ENCODE measurements at places on chromosomes 1 and 21.

DNA sequence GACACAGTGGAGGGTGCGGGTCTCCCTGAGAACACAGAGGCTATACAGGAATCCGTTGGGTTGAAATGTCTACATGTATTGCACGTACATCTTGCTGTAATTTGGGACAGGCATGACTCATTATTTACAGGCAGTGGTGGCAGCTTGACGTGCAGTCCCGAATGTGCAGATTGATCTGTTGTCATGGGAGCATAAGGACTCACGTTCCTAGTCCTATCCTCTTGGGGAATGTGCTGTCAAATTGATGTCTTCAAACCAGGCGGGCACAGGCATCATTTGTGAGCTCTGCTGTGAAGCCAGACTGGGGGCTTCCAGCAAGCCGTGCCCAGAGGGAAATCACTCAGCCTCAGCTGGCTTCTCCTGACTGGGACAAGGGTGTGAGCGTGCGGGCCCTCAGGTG is 40.5 kb downstream of the S100B start:
- peak; percentile 3 for DNase-seq

DNA sequence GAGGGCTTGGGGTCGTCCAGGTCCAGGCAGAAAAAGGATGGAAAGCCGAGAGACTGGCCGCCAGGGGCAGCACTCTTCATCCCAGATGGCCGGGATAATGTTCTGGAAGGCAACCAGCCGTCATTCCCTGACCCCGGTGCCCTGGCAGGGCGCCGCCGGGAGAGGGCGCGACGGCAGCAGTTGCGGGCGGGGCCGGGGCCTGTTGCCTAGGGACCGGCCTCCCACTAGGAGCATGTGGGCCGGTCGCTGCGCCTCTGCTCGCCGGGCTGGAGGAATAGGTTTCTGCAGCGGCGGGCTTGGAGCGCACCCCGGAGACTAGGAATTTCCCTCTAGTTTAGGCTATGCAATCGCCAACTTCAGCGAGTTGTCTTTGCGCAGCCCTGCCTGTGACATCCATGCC is 11.0 kb downstream of the DMRTB1 start:
- DNase-seq, result peak; percentile 39

DNA sequence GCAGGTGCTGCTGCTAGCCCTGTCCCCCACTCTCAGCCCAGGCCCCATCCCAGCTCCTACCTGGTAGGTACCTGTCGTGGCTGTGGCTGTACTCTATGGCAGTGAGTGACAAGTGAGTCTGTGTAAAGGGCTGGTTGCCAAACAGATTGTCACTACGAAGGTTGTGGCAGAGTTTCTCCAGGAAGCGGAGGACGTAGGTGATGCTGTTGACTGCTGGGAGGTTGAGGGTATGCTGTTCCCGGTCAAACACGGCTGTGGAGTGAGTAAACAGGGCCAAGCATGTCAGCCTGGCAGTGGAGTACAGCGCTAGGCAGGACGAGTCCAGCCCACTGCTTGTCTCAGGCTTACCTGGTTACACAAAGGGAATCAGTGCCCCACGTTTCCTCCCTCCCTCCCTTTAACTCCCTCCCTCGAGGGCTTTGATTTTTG is 24.8 kb upstream of the SLFNL1 start:
- DNase-seq, result no peak

GRCh38 chr1:36752431-36752830 is 269.7 kb upstream of the CSF3R start:
- no peak for DNase-seq

- DNase-seq, result no peak
Measured at GRCh38 chr1:160158031-160158430, 6.6 kb downstream of the ATP1A4 start.

DNA sequence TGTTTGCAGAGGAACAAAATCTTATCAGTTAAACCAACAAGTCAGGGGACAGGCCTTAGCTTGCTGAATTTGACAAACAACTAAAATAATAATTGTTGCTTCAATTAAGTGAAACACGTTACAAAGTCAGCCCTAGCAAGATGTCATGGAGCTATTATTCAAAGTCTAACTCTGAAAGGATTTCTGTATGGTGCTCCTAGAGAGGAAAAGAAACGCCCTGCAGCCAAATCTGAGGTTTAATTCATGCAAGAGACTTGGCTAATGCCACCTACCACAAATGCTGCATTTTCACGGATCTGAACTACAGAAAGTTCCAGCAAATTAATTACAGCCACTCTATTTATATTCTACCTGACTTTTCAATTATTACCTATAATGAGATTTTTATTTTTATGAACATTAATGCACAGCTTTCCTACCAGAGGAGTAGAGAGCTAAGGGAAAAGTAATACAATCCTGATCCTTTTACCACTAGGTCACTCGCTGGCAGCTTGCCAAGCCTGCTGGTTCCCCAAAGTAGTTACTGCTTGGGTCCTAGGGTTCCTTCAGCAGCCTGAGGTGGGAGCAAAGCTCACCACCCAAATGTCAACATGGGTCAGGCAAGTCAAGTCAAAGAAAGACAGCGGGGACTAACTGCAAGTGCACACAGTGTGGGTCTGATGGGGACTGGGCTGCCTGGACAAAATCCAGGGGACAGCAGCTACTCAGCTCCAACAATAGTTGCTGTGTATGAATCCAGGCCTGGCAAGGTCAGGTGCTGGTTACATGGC is 8.5 kb downstream of the COLGALT2 start:
- DNase-seq, result no peak

DNA sequence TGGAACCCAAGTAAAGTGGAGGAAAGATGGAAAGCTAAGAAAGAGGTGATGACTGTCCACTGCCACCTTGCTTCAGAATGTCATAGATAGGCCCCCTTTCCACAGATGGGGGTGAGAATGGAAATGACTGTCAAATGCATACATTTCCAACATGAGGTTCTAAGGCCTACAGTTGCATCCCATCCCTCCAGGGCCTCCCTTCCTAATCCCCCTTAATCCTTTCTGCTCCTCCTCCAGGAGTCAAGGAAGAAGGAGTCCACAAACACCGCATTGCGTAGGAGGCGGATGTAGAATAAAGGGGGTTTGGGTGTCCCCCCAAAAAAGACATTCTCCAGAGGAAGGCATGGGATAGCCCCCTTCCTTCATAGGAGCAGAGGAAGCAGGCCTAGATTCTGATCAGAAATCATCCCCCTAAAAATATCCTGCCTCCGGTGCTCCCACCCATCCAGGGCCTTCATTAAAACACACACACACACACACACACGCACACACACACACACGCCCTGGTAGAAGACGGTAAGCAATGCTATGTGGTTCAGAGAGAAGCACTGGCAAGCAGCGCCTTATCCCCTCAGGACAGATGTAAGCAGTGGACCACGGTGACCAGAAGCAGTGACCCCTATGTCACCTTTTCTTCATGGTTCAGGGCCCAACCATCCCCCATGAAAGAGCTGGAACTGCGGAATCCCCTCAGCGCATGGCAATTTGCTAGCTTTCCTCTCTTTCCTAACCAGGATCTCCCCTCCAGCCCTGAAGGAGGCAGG is 2.0 kb downstream of the SV2A start:
- no peak for DNase-seq

DNA sequence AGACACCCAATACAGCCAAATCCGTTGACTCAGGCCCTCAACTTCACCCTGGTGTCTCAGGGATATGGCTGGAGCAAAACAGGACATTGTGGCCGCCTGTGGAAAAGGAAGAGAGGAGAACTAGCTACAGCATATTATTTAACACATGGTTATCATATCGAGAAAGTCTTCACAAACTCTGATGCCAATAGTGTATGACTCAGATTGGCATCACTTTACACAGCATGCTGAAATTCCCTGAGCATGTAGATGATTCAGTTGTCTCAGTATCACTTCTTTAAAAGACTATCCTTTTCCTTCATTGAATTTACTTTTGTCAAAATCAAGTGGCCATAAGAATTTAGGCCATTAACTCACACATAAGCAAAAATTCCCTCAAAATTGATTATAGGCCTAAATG is 20.1 kb downstream of the HSD3B2 start:
- no peak for DNase-seq

- DNase-seq, result no peak
Measured at GRCh38 chr1:205578780-205579571, 52.8 kb downstream of the ELK4 start.

- no peak for DNase-seq
Measured at GRCh38 chr1:89698020-89698560, 65.2 kb downstream of the LRRC8C start.

DNA sequence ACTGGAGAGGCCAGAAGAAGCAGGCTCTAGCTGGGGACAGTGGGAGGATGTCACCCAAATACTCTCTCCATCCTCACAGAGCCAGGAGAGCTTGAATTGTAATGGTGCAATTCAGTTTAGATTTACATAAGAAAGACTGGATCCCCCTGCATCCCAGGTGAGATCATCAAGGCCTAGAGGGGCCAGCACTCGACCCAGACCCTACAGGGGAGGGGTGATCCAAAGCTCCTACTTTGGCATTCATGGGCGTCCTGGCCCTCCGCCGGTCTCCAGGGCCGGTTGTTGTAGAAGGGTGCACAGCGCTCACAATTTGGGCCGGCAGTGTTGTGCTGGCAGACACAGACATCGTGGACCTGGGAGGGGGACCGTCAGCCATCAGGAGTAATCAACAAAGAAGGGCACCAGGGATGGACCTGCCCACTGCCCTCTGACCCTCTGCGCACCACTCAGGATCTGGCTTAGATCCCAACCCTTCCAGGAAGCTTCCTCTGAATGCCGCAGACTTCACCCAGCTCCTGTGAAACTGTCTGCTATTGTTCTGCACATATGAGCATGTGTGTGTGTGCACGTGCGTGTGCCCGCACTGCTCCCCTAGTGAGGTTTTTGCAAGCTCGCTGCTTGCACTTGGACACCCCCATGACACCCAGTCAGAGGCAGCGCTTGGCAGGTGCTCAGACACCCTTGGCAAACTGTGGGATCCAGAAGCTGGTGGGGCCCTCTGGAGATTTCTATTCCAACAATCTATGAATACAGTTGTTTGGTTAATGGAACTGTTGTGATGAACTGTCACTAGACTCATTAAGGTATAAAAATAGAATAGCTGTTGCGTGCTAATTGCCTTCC is 21.6 kb downstream of the LAMB3 start:
- no peak for DNase-seq
